ENCODE measurements at places on chromosomes 5 and 9.

GRCh38 chr5:128053291-128053954, 30.1 kb upstream of the SLC12A2 start:
- no peak for DNase-seq

DNA sequence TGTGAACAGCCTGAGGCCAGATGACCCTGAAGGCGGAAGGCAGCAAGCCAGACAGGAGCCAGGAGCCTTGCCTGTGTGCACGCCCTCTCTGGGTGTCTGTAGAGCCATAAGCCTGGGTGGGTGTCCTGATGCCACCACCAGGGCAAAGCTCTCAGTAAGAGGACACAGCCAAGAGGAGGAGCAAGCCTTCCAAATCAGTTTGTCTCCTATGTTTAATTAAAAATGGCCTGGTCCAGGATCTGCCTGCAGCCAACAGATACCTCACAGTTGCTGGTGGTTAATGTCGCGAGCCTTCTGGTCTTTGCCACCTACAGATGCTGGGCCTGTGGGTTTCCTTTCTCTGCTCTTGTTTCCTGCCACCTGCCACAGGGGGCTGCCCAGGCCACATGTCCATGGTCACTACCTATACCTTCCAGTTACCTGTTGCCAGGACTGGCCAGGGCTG, 56.9 kb downstream of the SYK start:
- DNase-seq, result no peak

- DNase-seq, result no peak
Observed at GRCh38 chr5:133253671-133254070, 201.9 kb downstream of the HSPA4 start.

- DNase-seq, result no peak
Observed at GRCh38 chr5:160001457-160001856, 7.5 kb upstream of the TTC1 start.

DNA sequence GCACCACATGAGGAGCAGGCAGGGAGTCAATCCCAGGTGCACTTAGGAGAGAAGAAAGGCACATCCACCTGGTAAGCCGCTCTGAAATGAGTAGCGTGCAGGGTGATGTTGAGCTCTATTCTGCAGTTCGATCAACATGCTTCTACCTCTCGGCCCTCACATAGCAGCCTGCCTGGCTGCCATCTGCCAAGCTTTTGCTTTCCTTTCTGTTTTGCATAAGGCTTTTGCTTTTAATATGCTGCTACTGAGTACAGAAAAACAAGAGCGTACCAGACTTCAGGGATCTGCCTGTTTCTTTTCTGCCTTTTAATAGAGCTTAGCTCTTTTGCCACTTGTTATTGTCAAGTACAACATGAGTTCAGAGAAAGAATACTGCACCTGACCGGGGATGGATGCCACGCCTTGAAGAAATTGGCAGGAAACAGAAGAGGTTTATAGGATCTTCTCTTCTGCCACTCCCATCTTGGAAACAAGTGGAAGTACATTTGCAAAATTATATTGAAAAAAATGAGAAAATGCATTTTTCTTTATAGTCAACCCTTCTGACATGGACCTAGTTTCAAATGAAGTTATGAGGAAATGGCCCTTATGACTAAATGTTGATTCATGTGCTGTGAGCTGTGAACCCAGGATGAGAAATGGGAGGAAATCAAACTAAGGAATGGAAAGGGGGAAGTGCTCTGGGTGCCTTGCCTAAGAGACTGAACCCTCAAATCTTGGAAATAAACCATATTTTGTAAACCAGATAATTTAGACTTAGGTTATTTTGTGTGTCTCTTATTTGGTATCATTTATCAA, 4.0 kb upstream of the FCHO2 start:
- no peak for DNase-seq

- DNase-seq, result no peak
Observed at GRCh38 chr9:129629251-129629820, 3.4 kb downstream of the NTMT1 start.

- no peak for DNase-seq
Observed at GRCh38 chr5:179238628-179238970, 106.7 kb downstream of the ADAMTS2 start.

- peak; percentile 26 for DNase-seq
Observed at GRCh38 chr5:86570427-86571083, 47.2 kb upstream of the COX7C start.

- DNase-seq, result no peak
Observed at GRCh38 chr5:157630341-157630740, 21.9 kb downstream of the SOX30 start.

DNA sequence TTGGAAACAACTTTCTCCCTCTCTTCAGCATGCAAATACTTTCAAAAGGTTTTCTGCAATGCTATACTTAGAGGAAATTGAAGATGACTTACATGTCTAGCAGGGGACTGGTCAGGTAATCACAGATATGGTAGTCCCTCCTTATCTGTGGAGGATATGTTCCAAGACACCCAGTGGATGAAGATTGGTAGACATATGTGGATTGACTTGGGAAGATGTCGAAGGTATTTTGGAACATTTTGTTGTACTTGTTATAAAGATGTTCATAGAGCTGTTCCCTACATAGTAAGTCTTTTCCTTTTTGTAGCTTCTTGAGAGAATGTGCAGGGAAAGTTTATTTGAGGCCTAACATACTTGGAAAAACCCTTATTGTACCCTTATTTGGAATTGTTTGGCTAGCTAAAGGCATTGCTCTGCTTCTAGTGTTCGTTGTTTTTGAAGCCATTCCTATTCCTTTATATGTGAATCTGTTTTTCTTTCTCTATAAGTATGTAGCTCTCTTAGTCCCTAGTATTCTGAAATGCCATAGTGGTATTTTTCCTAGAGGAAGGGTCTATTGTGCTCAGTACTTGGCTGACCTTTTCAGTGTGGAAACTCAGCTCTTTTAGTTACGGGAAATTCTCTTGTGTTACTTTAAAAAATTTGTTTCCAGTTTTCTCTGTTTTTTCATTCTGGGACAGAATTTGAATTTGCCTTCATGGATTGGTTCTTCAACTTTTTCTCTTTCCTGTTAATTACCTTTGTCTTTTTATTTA, 25.7 kb downstream of the GPR151 start:
- no peak for DNase-seq

- no peak for DNase-seq
Observed at GRCh38 chr9:82552784-82553183, 510.2 kb downstream of the RASEF start.

DNA sequence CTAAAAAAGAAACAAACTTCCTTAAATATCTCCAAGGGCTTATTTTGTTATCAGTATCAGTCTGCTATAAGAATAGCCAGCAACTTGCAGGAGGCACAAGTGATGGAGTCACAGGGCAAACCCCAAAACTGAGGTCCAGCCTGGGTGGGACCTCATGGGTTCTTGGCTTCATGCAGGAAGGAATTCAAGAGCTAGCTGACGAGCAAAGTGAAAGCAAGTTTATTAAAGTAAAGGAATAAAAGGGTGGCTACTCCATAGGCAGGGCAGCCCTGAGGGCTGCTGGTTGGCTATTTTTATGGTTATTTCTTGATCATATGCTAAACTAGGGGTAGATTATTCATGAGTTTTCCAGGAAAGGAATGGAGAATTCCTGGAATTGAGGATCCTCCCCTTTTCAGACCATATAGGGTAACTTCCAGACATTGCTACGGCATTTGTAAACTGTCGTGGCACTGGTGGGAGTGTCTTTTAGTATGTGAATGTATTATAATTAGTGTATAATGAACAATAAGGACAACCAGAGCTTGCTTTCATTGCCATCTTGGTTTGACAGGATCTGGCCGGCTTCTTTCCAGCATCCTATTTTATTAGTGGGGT, 231.9 kb downstream of the ADAMTSL1 start:
- DNase-seq, result no peak

GRCh38 chr5:179355976-179356974, 11.0 kb upstream of the ADAMTS2 start:
- no peak for DNase-seq

DNA sequence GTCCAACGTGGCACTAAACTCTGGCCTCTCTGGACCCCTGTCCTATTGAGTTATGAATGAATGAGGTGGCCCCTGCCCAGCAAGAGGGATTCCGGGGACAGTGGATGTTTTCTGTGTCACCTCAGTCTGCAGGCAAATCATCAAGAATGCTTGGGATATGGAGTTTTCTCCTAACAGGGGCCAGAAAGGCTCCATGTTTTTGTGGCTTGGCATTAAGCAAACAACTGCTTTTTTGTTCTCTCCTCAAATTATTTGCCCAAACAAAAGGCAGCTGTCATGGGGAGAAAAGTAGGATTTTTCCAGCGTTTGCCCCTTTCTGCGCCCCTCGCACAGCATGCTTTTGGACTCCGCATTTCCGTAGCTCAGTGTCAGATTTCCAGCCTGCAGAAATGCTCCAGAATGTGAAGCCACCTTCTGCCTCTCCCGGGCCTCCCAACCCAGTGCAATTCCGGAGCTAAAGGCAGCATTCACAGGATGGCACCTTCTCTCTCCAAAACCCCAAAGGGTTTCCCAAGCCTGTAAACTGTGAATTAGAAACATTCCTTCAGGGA, 553.3 kb downstream of the CCDC171 start:
- DNase-seq, result no peak

GRCh38 chr5:180026734-180027458, 44.7 kb downstream of the RNF130 start:
- no peak for DNase-seq

GRCh38 chr5:159995907-159996306, 13.0 kb upstream of the TTC1 start:
- no peak for DNase-seq

All from HuH-7 (cell line).